ENCODE measurements at places on chromosomes 3 and 15. TPM values are rescaled to one million over a fixed set of nuclear protein-coding genes. Genes with fewer than 3 reads are reported as not detected.

SIN3A gene
- total RNA-seq = 65.4 TPM

CAMKV gene
- total RNA-seq = not detected

GHSR gene
- not detected for total RNA-seq

GRCh38 chr3:161203485-161204098 is 17.5 kb upstream of the NMD3 start:
- H3K27ac ChIP-seq = no peak overlapping the region
- H3K4me3 ChIP-seq = no peak overlapping the region
- H3K27me3 ChIP-seq = no peaks in the 10 kb centered on the region
- no peaks in the 10 kb centered on the region for H3K4me1 ChIP-seq
- H3K36me3 ChIP-seq = no peaks in the 10 kb centered on the region

DNA sequence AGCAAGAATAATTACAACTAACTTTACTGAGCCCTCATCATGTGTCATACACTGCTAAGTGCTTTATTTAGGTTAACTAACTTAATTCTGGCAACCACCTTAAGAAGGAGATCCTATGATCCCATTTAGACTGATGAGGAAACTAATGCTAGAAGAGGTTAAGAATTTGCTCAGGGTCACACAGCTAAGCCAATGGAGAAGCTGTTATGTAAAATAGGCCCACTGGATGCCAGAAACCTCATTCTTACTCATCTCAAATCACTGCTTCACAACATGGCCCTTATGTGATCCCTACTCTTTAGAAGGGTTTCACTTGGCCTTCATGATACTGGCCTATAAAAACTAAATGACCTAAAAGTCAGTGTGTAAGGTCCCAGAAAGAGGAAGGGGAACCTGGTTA is 41.2 kb downstream of the IMPG2 start:
- H3K36me3 ChIP-seq = peaks cover 18% of the 10 kb centered on the region
- H3K4me1 ChIP-seq = no peaks in the 10 kb centered on the region
- DNase-seq = no peak
- no peak overlapping the region for H3K27ac ChIP-seq

GRCh38 chr3:194306771-194307640 is 44.1 kb downstream of the CPN2 start:
- H3K36me3 ChIP-seq = no peaks in the 10 kb centered on the region
- peaks cover 53% of the 10 kb centered on the region for H3K27me3 ChIP-seq
- H3K4me1 ChIP-seq = peaks cover 8% of the 10 kb centered on the region
- H3K4me3 ChIP-seq = no peak overlapping the region

DNA sequence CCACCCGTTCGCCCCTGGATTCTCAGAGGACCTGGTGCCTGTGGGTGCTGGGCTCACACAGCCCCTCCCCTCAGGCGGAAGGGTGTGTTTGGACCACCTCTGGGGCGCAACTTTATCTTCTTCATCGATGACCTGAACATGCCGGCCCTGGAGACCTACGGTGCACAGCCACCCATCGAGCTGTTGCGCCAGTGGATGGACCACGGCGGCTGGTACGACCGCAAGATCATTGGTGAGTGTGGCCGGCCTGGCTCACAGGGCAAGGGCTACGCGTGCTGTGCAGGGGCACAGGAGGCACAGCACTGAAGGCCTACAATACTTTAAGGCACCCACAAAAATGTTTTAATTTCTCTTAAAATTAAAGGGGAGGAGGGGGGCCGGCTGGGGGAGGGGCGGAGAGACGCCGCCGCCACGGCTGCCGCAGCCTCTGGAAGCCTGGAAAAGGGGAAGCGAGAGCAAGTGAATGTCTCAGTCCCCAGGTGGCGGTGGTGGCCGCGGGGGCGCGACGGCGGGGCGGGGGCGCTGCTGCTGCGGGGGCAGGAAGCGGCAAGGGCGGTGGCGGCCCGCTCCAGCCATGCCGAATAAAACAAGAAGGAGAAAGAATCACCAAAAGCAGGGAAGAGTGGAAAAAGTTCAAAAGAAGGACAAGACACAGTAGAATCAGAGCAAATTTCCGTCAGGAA is 56.8 kb downstream of the DNAH1 start:
- H3K36me3 ChIP-seq = no peaks in the 10 kb centered on the region
- H3K4me1 ChIP-seq = peaks cover 10% of the 10 kb centered on the region
- no peak overlapping the region for H3K27ac ChIP-seq

DNA sequence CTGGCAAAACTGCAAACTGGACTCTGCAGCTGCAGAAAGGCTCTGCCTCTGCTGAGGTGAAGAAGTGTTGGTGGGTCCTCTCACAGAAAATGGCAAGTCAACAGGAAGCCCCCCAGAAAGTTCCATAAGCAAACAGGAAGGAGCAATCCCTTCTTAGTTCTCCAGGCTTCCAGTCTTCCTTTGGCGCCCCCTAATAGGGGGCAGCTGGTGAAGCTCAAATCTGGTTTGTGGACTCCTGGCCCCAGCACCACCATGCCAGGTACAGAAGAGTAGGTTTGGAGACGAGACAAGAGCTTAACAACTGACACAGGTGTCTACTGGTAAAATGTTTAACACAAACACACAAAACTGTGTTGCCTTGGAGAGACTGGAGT is 35.5 kb downstream of the LEO1 start:
- no peak overlapping the region for H3K4me3 ChIP-seq
- peak overlapping the region; percentile 42 for H3K27ac ChIP-seq
- H3K36me3 ChIP-seq = peaks cover 8% of the 10 kb centered on the region
- no peaks in the 10 kb centered on the region for H3K27me3 ChIP-seq

DNA sequence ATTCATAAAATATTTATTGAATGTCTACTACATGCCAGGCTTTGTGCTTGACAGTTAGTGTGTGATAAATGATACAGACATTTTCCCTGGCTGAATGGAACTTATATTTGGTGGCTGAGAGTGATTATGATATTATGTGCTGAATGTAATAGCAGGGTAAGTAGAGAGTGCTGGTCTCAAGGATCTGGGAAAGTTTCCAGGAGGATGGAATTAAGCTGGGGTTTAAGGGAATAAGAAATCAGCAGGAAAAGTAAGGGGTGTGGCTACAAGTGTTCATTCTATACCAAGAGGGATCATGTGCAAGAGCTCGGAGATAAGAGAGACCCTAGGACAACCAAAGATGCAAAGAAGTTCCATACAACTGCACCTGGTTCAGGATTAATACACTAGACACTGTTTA is 500.1 kb upstream of the CFAP20DC start:
- DNase-seq = no peak
- H3K27me3 ChIP-seq = no peaks in the 10 kb centered on the region
- H3K27ac ChIP-seq = no peak overlapping the region

- peaks cover 11% of the 10 kb centered on the region for H3K27me3 ChIP-seq
- no peak for DNase-seq
- H3K4me1 ChIP-seq = no peaks in the 10 kb centered on the region
- H3K27ac ChIP-seq = no peak overlapping the region
- no peak overlapping the region for H3K4me3 ChIP-seq
Measured at GRCh38 chr3:53592862-53593261, 98.5 kb downstream of the CACNA1D start.

All from osteocyte (in vitro differentiated cells).